ENCODE measurements at places on chromosomes 12 and 14.

GRCh38 chr12:49109641-49110463 is 795 bp downstream of the LMBR1L start:
- no peak for DNase-seq

GRCh38 chr12:122121745-122122144 is 43.2 kb downstream of the MLXIP start:
- no peak for DNase-seq

- no peak for DNase-seq
Observed at GRCh38 chr12:81084811-81085350, 7.0 kb downstream of the ACSS3 start.

- no peak for DNase-seq
Observed at GRCh38 chr12:92337128-92337527, 191.5 kb upstream of the BTG1 start.

- DNase-seq, result no peak
Observed at GRCh38 chr12:56241424-56242303, 11.8 kb downstream of the SLC39A5 start.

GRCh38 chr12:71556875-71557274 is 106.8 kb downstream of the ZFC3H1 start:
- no peak for DNase-seq

DNA sequence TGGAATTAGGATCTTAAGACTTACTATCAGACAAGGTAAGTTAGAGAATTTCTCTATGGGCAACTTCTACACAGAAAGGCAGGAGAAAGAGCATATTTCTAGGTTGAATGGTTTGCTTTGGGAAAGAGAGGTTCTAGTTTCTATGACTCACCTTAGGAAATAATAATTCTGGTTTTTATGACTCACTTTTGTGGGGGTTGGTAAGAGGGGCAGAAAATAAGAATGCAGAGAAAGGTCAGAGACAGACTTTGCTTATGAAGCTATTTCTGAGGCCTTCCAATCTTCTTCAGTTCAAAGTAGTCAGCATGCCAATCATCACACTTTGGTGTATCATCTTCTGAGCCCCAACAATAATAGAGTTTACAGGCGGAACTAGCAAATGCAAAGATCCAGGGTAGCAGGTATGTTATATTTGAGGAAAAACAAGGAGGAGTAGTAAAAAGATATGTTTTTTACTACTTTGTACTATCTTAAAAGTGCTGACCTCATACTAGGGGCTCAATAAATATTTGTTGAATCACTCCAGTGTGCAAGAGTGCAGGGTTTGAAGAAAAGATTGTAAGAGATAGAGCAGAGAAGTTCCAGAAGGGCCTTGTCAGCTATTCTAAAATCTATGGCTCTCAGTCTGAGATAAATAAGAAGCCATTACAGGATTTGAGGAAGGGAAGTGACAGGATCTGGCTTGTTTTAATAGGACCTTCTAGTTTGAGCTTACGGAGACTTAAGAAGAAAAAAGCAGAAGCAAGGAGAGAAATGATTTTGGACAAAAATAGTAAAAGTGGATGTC is 56.7 kb upstream of the LRFN5 start:
- DNase-seq, result no peak

DNA sequence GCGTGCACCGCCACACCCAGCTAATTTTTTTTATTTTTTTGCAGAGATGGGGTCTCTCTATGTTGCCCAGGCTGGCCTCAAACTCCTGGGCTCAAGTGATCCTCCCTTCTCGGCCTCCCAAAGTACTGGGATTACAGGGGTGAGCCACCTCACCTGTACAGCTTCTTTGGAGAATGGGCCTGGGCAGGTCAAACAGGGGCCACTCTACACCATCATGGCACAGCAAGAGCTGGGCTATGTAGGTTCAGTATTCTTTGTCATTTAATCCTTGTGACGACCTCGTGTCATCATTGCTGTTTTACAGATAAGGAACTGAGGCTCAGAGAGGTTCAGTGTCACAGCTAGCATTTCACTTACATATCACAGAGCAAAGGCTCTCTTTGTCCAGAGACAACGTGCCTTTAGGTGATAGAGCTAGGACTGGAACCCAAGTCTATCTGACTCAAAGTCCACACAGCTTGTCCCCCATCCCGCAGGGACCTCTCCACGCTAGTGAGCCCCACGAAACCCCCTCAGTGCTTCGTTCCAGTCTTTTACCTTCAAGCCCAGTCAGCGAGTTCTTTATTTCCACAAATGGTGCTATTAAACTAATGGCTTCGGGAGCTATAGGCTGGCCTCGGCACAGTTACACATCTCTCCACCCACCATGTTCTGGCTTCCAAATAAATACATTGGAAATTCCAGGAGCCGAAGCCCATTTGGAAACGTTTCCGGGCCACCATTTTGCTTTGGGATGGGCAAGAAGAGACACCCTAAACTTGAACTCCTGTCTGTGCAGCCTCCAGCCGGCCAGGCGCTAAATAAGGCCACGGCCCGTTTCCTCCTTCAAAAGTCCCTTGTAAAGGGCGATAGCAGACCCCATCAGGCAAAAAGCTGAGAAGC is 660 bp upstream of the MAP1LC3B2 start:
- no peak for DNase-seq

GRCh38 chr12:81461163-81461562 is 298.0 kb downstream of the PPFIA2 start:
- no peak for DNase-seq

DNA sequence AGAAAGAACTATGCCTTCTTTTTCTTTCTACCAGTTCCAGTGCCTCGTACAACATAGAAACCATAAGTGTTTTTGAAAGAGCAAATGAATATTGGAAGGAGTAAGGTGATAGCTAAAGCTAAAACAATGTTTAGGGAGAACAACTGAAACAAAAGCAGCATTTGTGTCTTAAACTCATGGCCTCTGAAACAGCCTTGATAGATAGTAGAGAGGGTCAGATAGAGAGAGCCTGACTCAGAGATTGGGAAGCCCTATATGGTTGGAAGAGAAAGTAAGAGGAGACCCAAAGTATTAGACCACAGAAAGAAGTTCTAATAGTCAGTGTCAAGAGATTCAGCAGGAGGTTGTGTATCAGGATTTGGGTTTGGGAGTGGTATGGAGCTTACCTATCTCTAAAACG is 79.6 kb upstream of the IFNG-AS1 start:
- no peak for DNase-seq

- DNase-seq, result no peak
Observed at GRCh38 chr12:89501793-89502192, 22.8 kb downstream of the GALNT4 start.

Data from esophagus squamous epithelium (tissue), 5 donors.